Activated naive CD8-positive, alpha-beta T cell treated with anti-CD3 and anti-CD28 coated beads, Interleukin-2, amount 10 ng/mL, durations not matched to agents 7 days and 5 days (primary cell): ENCODE measurements at places on chromosomes 1 and 21. TPM values are rescaled to one million over a fixed set of nuclear protein-coding genes. Genes with fewer than 3 reads are reported as not detected.

PRR9 gene
- not detected for total RNA-seq

DNA sequence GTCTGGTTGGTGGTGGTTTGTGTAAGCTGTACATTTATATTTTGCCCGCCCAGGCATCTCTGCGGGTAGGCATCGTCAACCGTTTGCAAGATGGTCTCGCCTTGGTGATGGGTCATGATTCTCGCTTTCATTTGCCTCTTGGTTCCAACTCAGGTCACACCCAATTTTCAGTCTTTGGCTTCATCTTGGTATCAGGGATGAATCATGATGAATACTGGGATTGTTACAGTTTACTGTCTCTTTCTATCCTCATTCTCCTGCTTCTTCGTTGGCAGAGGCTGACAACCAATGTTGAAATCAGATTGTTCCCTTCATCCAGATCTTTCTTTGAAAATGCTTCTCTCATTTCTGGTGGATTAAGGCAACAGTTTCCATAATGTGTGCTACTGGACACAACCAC, 129.7 kb upstream of the KAZN start:
- DNase-seq = no peak
- no peaks in the 10 kb centered on the region for H3K27me3 ChIP-seq
- no peak overlapping the region for H3K27ac ChIP-seq
- H3K36me3 ChIP-seq = no peaks in the 10 kb centered on the region

- no peak overlapping the region for H3K4me3 ChIP-seq
- H3K4me1 ChIP-seq = no peaks in the 10 kb centered on the region
- H3K27me3 ChIP-seq = peaks cover 9% of the 10 kb centered on the region
- no peak for DNase-seq
- no peaks in the 10 kb centered on the region for H3K36me3 ChIP-seq
- H3K27ac ChIP-seq = no peak overlapping the region
These were observed 191.8 kb downstream of the TPR start for GRCh38 chr1:186183219-186183618.

GRCh38 chr1:207015791-207016190, 16.8 kb downstream of the C1orf116 start:
- H3K36me3 ChIP-seq = no peaks in the 10 kb centered on the region
- H3K4me3 ChIP-seq = no peak overlapping the region
- H3K27ac ChIP-seq = no peak overlapping the region
- DNase-seq = no peak
- H3K27me3 ChIP-seq = peaks cover 50% of the 10 kb centered on the region

- no peaks in the 10 kb centered on the region for H3K36me3 ChIP-seq
- no peak overlapping the region for H3K27ac ChIP-seq
- no peak for DNase-seq
- H3K27me3 ChIP-seq = no peaks in the 10 kb centered on the region
- H3K4me1 ChIP-seq = no peaks in the 10 kb centered on the region
- H3K4me3 ChIP-seq = no peak overlapping the region
These were observed 212.4 kb upstream of the SPAG17 start for GRCh38 chr1:118397496-118397859.

DNA sequence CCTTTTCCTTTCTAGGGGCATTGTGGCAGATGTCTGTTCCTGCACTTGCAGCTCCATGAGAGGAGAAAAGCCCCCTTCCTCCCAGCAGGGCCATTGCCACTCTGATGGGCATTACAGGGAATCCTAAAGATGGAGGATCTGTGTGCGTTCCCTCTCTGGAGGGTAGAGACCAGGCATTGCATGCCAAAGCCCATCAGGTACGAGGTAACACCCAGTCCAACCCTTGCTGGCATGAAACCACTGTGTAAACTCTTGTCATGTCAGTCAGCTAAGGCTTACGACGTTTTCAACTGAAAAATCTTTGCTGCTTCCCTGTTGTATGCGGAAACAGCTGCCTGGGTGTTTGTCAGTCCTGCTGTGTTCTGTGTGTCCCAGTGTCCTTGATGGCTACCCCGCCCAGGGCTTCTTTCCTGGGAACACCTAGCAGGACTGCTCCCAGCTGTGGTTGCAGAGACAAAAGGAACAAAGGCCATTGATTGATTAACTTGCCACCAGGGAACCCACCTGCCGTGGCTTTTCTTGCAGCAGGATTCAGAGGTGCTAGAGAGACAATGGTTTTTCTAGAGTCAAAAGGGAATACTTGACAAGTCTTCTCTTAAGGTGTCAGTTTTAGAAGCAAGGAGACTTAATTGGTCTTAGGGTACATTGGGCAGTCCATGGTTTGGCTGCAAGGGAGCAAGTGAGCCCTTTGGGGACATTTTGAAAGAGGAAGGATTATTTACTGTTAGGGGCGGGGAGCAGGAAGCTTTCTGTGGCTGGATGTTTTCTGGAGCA, 24.6 kb downstream of the B3GALT5 start:
- no peaks in the 10 kb centered on the region for H3K36me3 ChIP-seq
- no peak overlapping the region for H3K27ac ChIP-seq
- H3K4me1 ChIP-seq = no peaks in the 10 kb centered on the region
- DNase-seq = no peak
- no peak overlapping the region for H3K4me3 ChIP-seq

DNA sequence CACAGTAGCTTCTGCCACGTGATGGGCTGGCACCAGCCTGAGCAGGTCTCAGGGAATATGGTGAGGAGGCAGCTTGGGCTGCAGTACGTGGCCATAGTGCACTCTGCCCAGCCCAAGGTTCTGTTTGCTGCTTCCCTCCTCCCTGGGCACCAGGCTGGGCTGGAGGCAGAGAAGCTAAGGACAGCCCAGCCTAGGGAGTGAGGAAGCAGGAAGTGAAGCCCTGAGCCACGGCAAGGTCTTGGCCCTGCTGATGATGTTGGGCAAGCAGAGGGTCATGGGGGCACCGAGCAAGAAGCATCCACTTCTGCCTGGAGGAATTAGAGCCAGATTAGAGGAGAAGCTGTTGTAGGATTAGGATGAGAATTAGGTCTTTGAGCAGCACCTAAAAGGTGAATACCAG, 326.7 kb upstream of the VAMP3 start:
- no peak overlapping the region for H3K4me3 ChIP-seq
- H3K4me1 ChIP-seq = no peaks in the 10 kb centered on the region
- no peaks in the 10 kb centered on the region for H3K36me3 ChIP-seq
- H3K27ac ChIP-seq = no peak overlapping the region

GRCh38 chr1:84267476-84267875, 34.0 kb upstream of the SAMD13 start:
- H3K4me1 ChIP-seq = peaks cover 3% of the 10 kb centered on the region
- H3K36me3 ChIP-seq = peaks cover 3% of the 10 kb centered on the region
- no peak overlapping the region for H3K4me3 ChIP-seq
- no peak overlapping the region for H3K27ac ChIP-seq
- no peak for DNase-seq
